ENCODE measurements at places on chromosomes 12 and 14.

DNA sequence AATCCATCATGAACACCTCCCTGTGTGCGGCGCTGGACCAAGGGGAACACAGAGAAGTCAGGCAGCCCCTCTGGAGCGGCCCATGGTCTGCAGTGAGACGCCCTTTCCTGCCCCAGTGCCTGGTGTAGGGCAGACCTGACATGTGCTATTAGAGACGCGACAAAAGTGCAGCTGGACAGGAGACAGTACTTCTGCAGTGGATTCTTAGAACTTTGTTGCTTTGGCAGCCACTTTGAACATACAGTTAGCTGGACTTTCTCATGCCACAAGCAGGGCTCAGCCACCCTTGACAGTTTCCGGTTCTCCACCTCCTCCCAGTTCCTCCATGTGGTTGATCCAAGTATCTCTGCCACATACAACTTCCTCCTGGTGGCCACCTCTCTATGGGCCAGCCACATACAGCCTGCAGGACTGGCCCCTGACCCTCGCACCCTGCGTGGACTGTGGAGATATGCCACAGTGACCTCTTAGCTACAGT lies 45.9 kb downstream of the LGMN start:
- DNase-seq = no peak

- no peak for DNase-seq
Observed at GRCh38 chr12:92029902-92030586, 115.6 kb downstream of the BTG1 start.

DNA sequence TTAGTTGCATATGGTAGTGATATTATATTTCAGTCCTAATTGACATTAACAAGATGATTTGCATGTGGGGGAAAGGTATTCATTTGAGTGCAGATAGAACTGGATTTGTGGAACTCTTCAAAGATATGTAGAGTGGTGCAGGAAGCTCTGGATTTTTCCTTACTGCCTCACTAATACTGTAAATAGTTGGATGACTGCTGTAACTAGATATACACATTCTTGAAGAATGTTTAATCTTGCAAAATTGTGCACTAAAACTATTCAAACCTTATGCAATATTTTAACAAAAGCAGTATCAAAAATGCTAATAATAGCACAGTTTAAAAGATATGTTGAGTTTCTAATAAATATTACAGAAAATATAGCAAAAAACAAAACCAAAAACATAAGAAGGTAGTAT lies 43.1 kb upstream of the ATF7IP start:
- DNase-seq = peak; percentile 75

DNA sequence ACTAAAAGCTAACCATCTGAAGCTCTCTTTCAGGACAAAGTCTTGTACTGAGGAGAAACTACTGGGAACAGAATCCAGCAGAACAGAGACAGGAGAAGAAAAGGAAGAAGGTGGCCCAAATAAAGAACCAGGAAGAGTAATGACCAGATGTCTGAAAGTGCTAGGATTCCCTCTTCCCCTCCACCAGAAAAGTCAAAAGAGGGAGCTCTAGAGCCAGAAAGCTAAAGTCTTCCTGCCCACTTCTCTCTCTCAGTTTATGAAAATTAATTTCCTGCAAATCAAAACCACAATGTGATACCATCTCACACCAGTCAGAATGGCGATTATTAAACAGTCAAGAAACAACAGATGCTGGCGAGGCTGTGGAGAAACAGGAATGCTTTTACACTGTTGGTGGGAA lies 47.2 kb downstream of the SPPL3 start:
- no peak for DNase-seq

DNA sequence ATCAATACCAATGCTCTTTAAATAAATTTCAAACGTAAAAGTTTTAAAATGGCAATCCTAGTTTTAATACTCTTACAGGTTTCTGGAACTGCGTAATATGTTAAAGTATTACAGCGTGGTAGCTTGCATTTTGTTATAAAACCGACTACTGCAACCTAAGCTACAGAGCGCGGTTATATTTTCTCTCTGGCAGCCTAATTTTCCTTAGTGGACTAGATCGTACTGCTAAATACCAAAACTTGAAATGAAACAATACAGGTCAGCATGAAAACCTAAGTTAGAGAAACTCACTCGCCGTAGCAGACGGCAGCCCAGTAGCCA lies 1.2 kb downstream of the CCDC92 start:
- no peak for DNase-seq

DNA sequence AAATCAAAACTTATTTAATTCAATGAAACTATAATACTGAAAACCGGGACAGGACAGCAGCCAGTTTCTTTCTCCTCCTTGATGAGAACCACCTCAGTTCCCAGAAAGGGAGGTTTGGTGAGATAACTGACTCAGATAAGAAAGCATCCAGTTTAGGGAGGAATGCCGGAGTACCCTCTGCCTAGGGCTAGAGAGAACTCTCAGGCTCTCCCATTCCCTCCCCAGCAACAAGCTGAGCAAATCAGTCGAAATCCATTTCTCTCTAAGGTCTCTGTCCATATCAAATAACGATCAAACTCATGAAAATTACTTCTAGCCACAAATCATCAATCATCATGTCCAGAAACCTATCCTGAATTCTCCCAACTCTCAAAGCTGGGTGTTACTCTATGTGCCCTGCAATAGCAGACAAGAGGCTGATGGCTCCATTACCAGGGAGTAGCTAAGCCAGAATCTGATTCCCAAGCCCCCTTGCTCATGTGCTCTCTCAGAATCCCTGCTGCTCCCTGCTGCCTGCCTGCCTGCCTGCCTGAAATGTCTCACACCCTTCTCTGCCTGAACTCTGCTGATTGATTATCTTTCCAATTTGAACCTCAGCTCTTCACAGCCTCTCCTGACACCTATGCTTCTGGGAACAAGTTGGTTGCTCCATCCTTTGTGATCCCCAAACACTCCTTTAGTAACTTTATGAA lies 49.4 kb downstream of the SLC25A47 start:
- DNase-seq = no peak

DNA sequence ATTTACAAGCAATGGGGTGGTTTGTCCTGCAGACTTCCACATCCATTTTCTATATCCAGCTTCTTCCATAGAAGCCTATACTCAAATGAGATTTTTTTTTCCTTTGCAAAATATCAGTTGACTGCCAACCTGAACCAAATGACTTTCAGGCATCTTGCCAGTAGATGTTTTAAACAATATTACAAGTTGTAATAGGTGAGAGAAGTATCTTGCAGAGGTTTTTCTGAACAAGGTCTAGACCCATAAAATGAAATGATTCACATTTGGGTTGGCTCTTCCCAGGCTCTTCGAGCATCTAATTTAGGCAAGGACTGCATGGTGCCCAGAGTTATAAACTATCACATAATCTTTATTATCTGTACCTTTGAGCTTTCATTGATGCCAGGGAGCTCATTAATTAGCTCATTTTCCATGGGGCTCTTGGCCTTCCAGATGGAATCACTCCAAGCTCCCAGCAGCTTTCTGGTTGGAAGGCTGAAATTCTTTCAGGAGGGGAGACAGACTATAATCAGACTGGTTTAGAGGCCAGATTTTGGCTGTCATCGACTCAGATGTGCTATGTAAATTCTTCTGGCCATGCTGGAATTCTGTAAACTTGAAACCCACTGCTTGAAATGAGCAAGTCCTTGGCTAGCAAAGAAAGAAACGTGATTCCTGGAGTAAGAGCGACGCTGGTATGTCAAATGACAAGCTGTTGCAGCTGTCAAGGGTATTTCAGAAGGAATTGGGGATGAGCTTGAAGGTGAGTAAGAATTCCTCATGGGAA lies 32.2 kb upstream of the DICER1 start:
- DNase-seq = no peak

- DNase-seq = peak; percentile 46
Observed at GRCh38 chr14:21068521-21069387, 1.4 kb upstream of the ARHGEF40 start.

GRCh38 chr12:54127538-54128259 lies 61.1 kb downstream of the SMUG1 start:
- no peak for DNase-seq

DNA sequence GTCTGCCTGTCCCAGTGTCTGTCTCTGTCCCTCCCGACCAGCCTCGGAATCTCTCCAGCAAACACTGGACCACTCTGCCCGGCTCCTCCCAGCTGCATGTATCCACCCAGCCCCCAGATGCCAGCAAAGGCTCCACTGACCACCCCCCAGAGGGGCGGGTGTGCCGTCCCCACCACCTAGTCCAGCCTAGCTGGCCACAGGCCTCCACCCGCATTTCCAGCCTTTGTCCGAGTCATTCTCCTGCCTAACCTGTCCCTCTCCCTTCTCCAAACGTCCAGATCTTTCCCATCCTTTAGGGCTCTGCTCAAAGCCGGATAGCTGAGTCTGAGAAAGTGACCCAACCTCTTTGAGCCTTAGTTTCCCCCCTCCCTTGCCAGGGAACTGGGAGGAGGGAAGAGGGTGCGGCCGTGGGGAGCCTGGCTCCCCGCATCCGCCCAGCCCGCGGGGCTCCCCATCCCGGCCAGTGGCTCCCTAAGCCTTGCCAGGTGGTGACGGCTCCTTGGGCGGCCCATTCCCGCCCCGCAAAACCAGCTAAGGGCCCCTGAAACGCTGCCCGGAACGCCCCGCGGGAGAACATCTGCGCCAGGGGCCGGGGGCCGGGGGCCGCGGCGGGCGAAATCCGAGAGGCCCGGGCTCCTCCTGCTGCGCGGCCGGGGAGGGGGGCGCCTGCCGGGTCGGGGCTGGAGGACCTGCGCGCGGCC lies 34.6 kb upstream of the ANKRD9 start:
- DNase-seq = peak; percentile 83

DNA sequence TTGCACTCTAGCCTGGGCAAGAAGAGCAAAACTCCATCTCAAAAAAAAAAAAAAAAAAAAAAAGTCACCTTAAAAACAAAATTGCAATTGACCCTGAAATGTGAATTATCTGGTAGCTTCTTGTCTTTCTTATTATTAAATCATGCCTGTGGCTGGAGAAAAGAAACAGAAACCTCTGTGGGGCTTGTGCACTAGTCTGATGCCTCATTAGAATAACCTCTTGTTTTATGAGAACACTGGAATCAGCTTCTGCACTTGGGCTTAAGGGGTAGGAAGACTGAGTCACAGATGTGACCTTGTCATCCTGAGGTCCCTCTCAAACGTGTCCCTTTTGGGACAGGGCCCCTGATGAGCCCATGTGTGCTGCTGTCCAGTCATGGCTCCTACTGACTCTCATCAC lies 237.9 kb downstream of the DACT1 start:
- DNase-seq = no peak
